ENCODE measurements at places on chromosomes 6 and 20.

DNA sequence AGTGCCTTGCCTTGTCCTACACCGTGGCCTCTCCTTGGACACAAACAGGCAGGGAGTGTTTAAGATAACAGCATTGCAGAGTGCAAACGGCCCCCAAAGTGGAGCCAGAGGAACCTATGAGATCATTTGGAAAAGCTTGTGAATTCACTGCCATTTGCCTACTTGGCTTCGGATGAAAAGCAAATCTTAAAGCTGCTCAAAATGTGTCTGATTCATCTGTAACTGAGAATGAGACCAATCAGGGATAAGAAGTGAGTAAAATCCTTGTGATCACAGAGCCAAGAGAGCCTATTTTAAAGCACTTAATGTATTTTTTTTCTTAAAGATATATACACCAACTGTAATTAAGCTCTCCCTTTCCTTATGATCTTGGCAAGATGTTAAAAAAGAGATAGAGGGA, 65.7 kb upstream of the BACH2 start:
- DNase-seq, result no peak

GRCh38 chr6:147974376-147974775, 368.3 kb upstream of the SASH1 start:
- no peak for DNase-seq

DNA sequence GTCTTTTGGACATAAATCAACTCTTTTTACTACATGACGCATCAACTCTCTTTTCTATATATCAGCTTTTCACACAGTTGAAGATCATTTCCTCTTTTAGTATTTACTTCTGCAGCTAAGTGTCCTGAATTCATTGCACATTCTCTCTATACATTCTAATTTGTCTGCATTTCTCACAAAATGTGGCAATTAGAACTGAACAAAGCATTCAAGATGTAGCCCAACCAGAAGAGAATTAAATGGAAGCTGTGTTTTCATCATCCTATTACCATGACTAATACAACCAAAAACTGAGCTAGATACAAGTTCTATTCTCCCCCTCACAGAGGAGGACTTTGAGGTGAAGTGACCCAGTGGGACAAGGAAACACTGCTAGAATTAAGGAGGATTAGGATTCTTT, 86.9 kb downstream of the PLCG1 start:
- no peak for DNase-seq

- no peak for DNase-seq
These were observed 166.4 kb downstream of the NFATC2 start for GRCh38 chr20:51376111-51376510.

- DNase-seq, result peak; percentile 24
These were observed 570 bp downstream of the TULP4 start for GRCh38 chr6:158312672-158313397.

DNA sequence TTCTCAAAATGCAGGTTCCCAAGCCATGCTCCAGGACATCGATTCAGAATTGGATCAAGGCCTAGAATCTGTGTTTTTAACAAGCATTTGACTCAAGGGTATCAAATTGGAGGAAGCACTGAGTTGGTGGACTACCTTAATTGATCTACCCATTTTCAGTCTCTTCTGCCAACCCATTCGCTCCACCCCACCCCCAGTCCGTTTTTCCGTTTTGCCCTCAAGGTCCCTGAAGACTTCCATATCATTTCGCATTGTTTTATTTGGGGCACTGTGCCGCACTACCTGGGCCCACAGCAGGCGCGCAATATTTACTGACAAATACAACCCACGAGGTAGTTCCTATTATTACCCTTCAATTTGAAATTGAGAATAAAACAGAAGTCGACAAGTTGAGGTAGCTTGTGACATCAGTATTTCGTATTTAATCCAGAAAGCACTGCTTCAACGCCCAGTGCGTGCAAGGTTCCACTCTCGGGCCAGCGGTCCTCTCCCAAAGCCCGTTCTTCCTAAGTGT, 557 bp upstream of the DHX35 start:
- no peak for DNase-seq

GRCh38 chr6:34816635-34817301, 24.9 kb downstream of the BLTP3A start:
- no peak for DNase-seq

GRCh38 chr20:46117704-46118467, at the start of gene CD40:
TSS of gene CD40 (plus strand) at chr20:46118314. CDS start at chr20:46118344, 30 bp downstream.
- DNase-seq, result peak; percentile 69

DNA sequence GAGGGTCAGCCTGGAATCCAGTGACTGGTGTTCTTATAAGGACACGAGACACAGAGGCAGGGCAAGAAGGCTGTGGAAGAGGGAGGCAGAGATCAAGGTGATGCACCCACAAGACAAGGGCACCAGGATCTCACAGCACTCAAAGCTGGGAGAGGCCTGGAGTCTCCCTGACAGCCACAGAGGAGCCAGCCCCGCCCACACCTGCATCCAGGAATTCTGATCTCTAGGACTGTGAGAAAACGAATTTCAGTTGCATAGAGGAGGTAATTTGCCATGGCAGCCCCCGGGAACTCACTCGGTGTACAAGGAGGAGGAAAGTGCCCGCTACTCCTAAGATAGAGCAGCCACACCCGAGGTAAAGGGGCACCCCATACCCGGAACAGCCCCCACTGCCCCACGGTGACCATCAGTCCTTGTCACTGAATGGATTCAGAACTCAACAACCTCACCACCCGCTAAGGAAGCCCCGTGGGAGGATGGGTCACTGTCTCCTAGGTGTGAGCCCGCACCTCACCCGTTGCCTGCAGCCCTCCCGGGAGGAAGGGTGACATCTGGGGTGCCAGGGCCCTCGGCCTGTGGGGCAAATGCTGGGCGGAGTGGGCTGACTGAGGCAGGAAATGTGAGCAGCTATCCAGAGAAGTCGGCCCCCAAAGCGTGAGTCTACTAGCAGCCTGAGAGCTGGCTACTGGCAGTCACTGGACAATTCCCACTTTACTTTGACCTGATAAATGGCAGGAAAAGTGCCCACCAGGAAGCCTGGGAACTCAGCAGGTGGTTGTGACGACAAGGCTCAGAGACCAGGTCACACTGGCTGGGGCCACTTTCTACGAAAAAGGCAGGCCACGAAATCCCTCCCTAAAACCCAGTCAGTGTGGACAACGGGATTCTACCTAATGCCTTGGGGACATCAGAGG, 22.4 kb downstream of the DLL1 start:
- DNase-seq, result no peak

DNA sequence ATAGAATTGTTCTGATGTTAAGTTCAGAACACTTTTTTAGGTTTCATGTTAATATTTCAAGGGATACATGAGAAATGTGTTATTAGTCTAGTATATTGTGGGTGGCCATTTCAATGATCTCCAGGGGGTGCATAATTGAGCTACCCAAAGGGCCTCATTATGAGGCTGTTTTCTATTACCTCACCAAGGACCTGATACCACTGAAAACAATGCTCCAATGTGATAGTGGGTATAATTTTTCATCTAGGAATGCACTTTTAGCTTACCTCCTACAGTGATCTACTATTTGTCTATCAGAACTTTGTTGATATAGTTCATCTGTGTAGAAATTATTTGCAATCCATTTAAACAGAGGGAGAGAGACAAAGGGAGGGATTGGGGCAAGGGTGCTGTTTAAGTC, 106.8 kb upstream of the HS3ST5 start:
- DNase-seq, result no peak

GRCh38 chr6:46367354-46368168, 123.7 kb downstream of the RCAN2 start:
- no peak for DNase-seq

GRCh38 chr6:117280922-117281321, 15.6 kb downstream of the VGLL2 start:
- no peak for DNase-seq

DNA sequence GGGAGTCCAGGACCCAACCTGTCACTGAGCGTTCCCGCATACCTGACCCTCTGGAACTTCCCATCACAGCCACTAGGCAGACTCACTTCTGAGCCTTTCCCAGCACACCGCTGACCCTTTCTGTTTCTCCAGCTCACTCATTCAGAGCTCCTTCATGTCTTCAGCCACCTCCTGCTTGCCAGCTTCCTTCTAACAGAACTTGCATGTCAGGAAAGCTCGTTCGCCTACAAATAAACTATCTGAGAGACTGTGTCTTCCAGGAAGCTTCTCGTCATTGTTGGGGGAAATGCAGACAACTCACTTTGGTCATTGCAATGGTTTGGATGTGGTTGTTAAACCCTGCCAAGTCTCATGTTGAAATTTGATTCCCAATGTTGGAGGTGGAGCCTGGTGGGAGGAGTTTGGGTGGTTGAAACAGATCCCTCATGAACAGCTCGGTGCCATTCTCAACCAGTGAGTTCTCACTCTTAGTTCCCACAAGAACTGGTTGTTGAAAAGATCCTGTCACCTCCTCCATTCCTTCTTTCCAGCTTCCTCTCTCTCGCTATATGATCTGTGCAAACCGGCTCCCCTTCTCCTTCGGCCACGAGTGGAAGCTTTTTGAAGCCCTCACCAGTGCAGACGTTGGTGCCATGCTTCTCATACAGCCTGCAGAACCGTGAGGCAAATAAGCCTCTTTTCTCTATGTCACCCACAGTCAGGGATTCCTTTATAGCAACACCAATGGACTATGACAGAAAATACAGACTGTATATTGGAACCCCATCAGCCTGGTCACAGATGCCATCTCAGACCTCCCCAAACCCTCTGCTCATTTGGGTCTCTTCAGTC, 1.4 kb upstream of the MUC21 start:
- DNase-seq, result no peak

GRCh38 chr6:145891565-145891964, 72.6 kb downstream of the SHPRH start:
- DNase-seq, result no peak

DNA sequence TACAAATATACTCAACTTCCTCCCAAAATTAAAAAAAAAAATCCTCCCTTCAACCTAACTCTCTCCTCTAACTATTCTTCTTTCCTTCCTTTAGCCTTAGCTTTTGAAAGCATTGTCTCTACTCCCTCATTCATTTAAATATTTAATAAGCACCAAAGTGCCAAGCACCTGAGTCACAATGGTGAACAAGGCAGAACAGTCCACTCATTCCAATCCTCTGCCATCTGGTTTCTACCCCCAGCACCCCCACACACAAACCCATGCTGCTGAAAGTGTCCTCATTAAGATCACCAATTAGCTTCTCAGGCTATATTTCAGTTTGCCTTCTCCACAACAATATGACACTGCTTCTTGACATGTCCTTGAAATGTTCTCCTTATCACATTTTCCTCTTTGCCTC, 76.3 kb downstream of the DTNBP1 start:
- no peak for DNase-seq

- DNase-seq, result no peak
These were observed 768.8 kb upstream of the SLC35B3 start for GRCh38 chr6:9204171-9204570.

- no peak for DNase-seq
These were observed 43.7 kb downstream of the FRK start for GRCh38 chr6:116016846-116017545.

DNA sequence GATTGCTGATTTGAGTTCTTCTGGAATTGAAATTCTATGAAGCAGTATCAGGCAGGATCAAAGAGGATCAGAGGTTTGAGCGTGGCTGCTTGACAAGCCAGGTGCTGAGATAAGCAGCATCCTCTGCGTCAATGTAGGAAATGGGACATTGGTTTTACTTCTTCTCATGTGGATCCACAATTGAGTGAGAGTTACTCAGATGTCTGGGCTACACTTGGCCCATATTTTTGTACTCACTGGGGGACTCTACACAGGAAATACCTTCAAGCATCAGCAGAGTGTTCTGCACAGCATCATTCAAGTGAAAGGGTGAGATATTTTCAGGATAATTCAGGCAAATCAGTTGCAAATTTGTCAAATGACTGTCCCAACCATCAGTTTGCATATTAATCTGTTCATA, 613.9 kb upstream of the ARID1B start:
- DNase-seq, result no peak

DNA sequence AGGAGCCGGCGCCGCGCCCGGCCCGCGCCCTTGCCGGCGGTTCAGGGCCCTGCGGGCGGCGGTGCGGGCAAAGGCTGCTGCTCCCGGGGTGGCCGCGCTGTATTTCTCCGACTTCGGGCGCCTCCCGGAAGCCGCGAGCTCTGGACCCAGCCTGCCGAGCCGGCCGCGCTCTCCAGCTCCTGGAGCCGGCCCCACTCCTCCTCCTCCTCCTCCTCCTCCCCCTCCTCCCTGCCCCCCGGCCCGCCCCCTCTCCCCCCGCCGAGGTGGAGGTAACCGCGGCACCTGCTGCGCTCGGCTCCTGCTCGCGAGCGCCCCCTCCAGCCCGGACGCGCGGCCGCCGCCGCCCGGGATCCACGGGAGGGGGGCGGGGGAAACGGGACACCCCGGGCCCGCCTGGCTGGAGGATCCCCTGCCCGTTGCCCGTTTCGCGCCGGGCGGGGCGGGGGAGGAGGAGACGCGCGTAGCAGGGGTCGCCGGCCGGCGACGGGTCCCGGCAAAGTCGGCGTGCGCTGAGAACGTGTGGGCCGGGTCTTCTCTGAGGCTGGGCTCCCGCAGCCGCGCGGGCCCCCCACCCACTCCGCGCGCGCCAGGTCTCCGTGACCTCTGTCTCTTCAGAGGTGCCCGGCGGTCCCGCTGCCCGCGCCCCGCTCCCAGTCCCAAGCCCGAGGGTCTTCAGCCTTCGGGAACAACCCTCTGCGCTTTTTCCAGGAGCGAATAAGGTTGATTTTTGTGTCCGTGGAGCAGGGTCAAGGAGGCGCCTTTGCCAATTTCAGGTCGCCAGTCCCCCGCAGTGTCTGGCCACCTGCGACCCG, at the start of gene SLC22A23:
Gene SLC22A23 (minus strand): TSS at position 153 of the 812 bp plus-strand sequence. CDS start 491 bp downstream, outside the sequence.
- DNase-seq, result peak; percentile 81

DNA sequence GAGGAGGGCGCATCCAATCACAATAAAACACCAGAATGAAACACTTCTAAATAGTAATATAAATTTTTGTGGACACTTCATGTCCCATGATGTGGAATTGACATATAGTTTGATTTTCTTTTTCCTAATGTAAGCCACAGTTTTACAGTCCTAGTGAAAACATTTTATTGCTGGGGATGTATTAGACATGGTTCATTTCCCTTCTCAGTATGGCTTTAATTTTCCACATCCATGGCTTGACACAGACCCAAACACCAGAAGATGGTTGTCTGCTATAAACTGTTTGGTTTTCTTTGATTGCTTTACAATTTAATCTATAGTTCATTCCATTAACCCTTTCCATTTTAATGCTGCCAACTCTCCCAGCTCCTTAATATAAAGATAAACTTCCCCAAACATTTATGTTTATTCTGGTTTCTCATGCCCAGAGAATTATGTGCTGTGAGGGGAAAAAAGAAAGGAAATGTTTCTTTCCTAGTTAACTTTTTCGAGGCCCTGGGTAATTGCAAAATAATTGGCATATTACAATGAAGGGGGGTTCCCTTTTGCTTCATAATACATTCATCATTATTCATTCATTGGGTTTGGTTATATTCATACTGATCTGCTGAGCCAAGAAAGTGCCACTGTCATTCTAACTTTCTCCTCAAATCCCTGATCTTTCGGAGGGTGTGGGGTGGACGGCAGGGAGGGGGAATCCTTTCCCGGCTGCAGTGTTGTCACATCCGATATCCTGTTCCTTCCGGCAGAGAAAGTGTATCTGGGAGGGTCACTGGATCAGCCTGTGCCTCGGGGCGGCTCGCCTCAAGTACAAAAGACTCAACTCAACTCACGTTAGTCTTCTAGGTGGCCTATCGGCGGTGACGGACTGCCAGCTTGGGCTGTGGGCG, 127.6 kb upstream of the TFAP2D start:
- DNase-seq, result no peak

Measured in glutamatergic neuron (in vitro differentiated cells).